Activated naive CD4-positive, alpha-beta T cell treated with Interleukin-2 at 50 U/mL for 16 hours (primary cell): ENCODE measurements at places on chromosomes 1 and 21.

DNA sequence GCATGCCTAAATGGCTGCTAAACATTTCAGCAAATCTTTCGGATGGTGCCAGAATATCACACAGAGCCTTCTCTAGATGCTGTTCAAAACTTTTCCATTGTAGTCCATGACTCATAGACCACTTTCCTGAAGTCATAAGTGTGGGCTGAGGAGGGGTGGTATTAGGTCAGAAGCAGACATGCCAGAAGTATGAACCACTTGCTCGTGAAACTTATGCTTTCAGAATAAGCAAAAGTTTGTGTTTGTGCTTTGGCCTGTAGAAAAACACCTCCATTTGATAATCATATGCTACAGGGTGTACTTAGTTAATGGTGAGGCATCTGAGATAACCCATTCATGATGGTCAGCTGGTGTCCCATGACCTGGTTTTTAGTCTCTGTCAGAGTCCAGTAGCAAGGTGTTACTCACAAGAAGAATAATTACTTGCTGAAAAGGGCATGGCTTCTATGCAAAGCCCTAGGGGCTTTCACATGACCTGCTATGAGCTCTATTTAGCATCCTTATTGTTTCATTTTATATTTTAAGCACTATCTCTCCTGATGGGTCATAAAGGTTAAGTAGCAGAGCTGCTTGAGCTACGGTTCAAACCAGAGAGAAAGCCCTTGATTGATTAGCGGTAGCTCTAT, 183.1 kb upstream of the IVNS1ABP start:
- peak; percentile 2 for DNase-seq

DNA sequence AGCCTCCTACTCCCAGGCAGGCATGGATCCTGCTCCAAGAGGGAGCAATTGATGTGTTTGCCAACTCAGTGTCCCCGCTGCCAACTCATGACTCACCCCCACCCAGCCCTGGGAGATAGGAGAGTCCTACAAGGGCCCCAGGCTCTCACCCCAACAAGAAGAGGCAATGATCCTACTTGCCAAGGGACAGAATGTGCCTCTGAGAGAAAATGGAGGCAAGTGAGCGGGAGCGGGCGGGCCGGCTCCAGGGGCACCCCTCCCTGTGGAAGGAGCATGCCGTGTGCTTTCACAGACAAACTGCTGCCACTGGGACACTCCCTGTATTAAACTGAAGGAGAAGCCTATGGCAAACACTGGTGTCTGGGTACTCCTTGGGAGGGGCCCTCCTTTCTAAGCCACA, 16.7 kb downstream of the PKP1 start:
- no peak for DNase-seq

DNA sequence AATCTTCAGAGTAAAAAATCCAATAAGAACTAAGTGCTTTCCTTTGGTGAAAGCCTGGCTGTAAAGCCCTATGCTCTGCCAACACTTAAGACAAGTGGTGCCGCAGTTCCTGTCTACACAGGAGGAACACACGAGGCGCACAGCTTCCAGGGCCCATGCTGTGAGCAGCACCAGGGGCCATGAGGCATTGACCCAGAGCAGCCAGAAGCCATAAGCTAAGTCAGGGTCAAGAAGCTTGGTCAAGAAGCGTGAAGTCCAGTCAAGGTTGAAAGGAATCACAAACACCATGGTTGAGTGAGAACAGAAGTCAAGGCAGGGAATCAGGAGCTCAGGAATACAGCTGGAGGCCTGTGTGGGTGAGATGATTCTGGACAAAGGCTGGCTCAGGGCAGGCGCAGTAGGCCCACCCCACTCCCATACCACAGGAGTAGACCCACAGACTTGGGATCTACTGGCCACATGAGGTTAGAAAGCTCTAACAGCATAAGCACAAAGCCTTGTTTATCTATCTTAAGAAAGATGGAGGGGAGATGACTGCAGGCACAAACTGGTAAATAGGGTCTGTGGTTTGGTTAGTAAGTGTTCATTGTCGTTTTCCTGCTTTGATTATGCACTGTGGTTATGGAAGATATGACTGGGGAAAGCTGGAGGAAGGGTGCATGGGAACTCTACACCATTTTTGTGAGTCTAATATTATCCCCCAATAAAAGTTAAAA, 42.9 kb upstream of the RCAN3 start:
- no peak for DNase-seq

GRCh38 chr1:155125946-155126555, 1.6 kb upstream of the EFNA1 start:
- DNase-seq: no peak

DNA sequence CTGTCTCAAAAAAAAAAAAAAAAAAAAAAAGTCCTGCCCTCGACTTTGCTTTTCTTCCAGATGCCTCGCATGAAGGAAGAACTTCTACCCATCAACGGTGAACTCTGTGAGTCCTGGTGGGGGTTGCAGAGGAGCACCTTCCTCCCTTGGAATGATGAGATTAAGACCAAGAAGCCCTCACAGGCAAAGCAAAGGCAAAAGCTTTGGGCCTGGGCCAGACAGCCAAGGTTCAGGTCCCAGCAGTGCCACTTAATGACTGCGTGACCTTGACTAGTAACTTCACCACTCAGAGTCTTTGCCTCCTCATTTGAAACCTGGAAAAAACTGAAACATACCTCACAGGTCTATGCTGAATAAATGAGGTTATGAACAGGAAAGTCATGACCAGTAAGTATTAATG, 55.5 kb downstream of the ZSCAN20 start:
- DNase-seq: no peak

- no peak for DNase-seq
These were observed 44.5 kb upstream of the HMGB4 start for GRCh38 chr1:33819290-33819912.

DNA sequence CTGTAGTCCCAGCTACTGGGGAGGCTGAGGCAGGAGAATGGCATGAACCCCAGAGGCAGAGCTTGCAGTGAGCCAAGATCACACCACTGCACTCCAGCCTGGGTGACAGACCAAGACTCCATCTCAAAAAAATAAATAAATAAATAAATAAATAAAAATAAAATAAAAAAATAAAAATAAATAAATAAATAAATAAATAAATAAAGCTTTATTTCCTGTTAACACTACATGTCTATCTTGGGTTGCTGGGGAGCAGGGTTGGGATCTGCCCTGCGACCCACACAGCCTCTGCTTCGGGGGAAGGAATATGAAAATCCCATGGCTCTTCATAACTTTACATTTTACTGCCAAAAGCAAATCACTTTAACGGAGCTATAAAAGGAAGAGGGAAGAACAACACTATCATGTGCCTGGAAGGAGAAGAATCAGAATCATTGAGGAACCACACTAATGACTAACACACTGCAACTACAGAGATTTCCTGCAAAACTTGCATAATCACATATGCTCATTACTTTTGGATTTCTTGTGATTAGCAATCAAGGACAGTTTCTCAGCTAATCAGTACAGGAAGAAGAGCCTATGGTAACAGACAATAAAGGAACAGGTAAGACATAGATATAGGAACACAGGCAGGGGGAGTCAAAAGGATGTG, 72.8 kb upstream of the CD55 start:
- no peak for DNase-seq
